ENCODE measurements at places on chromosomes 12 and 14. TPM values are rescaled to one million over a fixed set of nuclear protein-coding genes. Genes with fewer than 3 reads are reported as not detected.

KITLG gene
- total RNA-seq = 35.6 TPM

ESRRB gene
- total RNA-seq = 0.94 TPM

ING4 gene
- total RNA-seq = 102 TPM

STON2 gene
- total RNA-seq = 40.4 TPM

GUCY2C gene
- 2.1 TPM for total RNA-seq

KLHDC1 gene
- 3.5 TPM for total RNA-seq

BCL11B gene
- 11.4 TPM for total RNA-seq

TTC7B gene
- 40.4 TPM for total RNA-seq

Measured in type B pancreatic cell (in vitro differentiated cells).